Activated T-helper 1 cell treated with anti-CD3 and anti-CD28 coated beads, Interleukin-2, amount 50 U/mL, for 16 hours (primary cell): ENCODE measurements at places on chromosomes 5 and 9.

- no peak for DNase-seq
These were observed 109.9 kb downstream of the EDIL3 start for GRCh38 chr5:84274585-84275468.

- no peak for DNase-seq
These were observed 148.5 kb upstream of the GRAMD2B start for GRCh38 chr5:126274763-126275125.

GRCh38 chr5:176677209-176677939 is 30.1 kb downstream of the TSPAN17 start:
- no peak for DNase-seq

GRCh38 chr5:42074353-42074752 is 149.3 kb downstream of the FBXO4 start:
- no peak for DNase-seq

DNA sequence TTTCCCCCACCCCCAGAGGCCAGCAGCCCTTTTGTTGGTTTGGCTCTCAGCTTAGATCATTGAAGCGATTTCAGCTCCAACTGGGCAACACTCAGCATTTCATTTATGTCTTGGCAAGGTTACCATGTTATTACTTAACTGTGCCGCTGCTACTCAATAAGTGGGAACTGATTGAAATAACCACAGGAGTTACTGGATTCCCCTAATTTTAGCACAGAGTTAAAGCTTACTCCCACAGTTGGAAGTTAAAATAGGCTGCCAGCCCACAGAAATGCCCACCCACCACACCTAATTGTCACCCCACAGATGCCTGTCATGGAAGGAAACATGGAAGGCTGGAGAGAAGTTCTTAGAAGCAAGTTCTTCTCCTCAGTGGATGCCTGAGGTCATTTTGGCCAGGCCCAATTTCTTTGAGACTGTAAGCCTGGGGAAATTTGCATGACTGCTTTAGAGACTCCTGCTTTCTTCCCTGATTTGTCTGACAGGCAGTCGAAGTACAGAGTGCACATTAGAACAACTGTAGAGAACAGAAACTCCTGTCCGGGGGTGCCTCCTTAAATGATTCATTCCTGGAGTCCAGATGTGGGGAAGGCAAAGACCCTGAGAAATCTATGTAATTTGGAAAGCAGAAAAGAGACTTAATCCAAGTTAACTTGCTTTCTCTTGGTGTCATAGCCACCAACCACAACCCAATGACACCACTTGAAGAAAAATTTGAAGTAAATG is 370.0 kb downstream of the ZSWIM6 start:
- no peak for DNase-seq

- DNase-seq: no peak
These were observed 130.9 kb downstream of the ERCC6L2 start for GRCh38 chr9:96006296-96006879.

DNA sequence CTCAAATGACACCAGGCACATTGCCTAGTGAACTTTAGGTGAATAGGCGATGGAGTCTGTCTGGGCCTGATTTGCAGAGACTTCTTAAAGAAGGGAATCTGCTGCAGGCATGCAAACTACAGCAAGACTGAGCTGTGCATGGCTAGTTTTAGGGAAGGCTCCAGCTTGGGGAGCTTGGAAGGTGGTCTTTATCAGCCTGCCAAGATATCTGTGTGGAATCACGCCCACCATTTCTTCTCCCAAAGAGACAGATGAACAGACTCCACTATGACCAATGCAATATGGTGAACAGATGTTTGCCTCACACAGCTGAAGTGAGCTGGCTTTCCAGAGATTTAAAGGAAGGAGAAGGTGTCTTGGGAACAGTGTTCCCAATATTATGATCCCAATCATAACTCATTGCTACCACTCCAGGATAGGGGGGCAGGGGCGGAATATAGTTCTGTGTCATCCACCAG is 129.0 kb upstream of the HMHB1 start:
- no peak for DNase-seq

- no peak for DNase-seq
These were observed 113.9 kb upstream of the ADAMTSL1 start for GRCh38 chr9:18360005-18360404.

DNA sequence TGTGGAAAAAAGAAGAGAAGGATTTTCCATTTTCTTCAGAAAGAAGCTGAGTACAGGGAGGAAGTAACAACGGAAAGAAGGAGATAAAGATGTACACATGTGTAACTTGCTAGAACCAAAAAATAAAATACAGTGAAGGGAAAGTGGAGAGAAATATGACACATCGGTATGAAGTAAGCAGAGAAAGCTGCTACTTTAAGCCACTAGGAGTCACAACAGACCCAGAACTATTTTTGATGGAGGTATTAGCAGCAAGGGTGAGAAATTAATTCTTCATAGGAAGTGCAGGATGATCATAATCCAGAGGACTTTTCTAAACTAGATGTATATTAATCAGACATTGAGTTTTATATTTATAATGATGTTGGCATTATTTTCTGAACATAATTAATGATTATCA is 88.5 kb downstream of the FAM174A start:
- no peak for DNase-seq

GRCh38 chr5:52725065-52725746 is 62.5 kb upstream of the ITGA1 start:
- DNase-seq: peak; percentile 25

- DNase-seq: no peak
These were observed 10.9 kb downstream of the TEX10 start for GRCh38 chr9:100341889-100342288.

DNA sequence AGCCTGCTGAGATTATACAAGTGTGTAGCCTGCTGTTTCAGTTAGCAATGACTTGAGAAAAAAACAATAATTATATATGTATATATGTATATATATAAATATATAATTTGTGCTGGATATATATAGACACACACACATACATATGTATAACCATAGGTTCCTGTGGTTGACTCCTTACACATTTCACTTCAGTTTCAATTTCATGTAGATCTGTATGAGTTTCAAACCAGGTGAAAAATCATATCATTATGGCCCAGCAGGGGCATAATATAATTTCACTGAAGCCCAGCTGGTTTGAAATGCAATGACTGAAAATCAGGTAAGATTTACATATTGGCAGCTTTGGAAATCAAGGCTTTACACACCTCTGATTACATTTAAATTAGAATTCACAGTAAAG is 690.4 kb upstream of the CDH18 start:
- no peak for DNase-seq

- DNase-seq: no peak
These were observed 73.4 kb downstream of the ANGPTL2 start for GRCh38 chr9:127049044-127049443.

- no peak for DNase-seq
These were observed 204.4 kb downstream of the EFNA5 start for GRCh38 chr5:107466233-107466769.
